ENCODE measurements at places on chromosomes 11 and 22.

DNA sequence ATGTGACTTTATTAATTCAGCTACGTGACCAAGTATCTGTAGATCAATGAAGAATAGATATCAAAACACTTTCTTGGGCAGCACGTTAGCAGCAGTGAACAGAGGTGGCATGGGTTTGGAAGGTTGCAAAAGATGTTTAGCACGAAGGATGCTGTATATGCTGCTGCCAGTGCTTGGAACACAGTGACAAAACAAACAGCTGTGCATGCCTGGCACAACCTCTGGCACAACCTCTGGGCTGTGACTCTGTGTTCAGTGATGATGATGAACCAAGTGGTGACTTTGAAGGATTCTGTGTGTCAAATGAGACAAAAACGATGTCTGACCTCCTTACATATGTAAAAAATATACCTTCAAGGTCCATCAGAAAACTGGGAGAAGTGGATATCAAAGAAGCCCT lies 104.7 kb downstream of the TBC1D22A start:
- no peaks in the 10 kb centered on the region for H3K27me3 ChIP-seq
- no peaks in the 10 kb centered on the region for H3K4me1 ChIP-seq
- no peak for DNase-seq
- H3K27ac ChIP-seq: no peak overlapping the region

DNA sequence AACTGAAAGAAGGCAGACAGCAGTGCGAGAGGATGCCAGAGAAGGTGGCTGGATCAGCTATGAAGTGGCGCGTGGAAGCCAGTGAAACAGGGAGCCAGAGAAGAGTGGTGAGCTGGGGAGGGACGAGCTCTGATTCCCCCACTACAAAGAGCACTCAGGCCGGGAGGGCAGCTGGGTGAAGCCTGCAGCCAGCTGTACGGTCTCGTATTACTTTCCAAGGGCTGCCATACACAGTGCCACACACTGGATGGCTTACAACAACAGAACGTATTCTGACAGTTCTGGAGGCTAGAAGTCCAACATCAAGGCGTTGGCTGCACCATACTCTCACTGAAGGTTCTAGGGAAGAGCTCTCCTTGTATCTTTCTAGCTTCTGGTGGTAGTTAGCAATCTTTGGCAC lies 47.1 kb upstream of the WNT11 start:
- no peaks in the 10 kb centered on the region for H3K27me3 ChIP-seq
- no peak for DNase-seq
- no peak overlapping the region for H3K27ac ChIP-seq
- no peak overlapping the region for H3K4me3 ChIP-seq

DNA sequence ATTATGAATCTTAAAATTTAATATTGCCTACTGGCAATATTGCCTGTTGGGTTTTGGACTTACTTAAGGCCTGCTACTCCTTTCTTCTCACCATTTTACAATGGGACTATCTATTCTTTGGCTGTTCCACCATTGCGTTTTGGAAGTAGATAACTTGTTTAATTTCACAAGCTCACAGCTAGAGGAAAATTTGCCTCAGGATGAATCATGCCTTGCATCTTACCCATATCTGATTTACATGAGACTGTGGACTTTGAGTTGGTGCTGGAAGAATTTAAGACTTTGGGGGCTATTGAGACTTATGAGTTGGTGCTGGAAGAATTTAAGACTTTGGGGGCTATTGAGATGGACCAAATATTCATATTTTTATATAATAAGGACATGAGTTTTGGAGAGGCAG lies 662.6 kb downstream of the METTL15 start:
- no peak for DNase-seq
- H3K4me3 ChIP-seq: no peak overlapping the region
- H3K4me1 ChIP-seq: no peaks in the 10 kb centered on the region
- H3K27me3 ChIP-seq: no peaks in the 10 kb centered on the region
- H3K36me3 ChIP-seq: no peaks in the 10 kb centered on the region
- no peak overlapping the region for H3K27ac ChIP-seq

GRCh38 chr11:36123336-36124101 lies 165.7 kb downstream of the COMMD9 start:
- H3K27me3 ChIP-seq: no peaks in the 10 kb centered on the region
- no peak for DNase-seq
- H3K27ac ChIP-seq: no peak overlapping the region
- peaks cover 2% of the 10 kb centered on the region for H3K4me1 ChIP-seq
- H3K4me3 ChIP-seq: no peak overlapping the region

DNA sequence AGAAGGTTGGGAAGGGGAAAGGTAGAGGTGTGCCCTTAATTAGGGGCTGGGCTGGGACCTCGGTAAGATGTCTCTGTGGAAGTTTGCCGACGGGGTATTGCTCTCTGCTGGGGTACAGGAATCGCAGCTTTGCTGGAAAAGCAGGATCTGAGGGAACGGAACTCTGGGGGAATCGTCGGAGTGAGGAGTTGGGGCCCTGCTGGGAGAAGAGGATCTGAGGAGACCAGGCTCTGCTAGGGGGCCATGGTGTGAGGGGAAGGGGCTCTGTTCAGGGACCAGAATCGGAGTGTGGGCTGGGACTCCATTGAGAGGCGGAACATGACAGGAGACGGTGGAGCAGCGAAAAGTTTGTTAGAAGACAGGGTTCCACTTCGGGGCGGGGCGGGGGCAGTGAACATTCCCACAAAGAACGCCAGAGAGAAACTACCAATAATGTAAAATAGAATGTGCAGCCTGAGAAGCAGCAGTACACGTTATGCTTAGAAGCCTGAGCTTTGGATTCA lies 456 bp downstream of the AAMDC start:
- peak overlapping the region; percentile 84 for H3K27ac ChIP-seq
- H3K4me1 ChIP-seq: peaks cover 36% of the 10 kb centered on the region
- peak overlapping the region; percentile 100 for H3K4me3 ChIP-seq
- DNase-seq: peak; percentile 28

Data from common myeloid progenitor, CD34-positive (primary cell).